ENCODE measurements at places on chromosomes 1 and 21. TPM values are rescaled to one million over a fixed set of nuclear protein-coding genes. Genes with fewer than 3 reads are reported as not detected.

GRCh38 chr1:165418195-165418594, 26.7 kb downstream of the RXRG start:
- no peak for DNase-seq

DNA sequence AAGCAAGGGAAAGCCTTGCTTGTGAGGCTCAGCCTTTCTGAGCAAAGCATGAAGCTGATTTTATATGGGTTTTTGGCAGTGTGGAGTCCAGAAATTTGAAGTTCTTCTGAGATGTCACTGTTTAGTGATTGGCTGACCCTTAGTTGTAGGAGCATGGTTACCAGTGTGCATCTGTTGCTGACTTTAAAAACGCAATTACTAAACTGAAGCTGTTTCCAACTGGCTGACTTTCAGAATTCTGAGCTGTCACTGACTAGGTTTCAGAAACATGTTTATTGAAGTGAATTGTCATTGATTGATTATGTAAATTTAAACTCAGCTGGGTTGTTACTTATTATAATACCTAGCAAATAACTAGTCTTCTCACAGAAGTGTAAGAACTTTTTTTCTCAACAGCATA, 89.4 kb downstream of the PDE4B start:
- DNase-seq: no peak

GRCh38 chr1:184393962-184394361, 7.1 kb downstream of the C1orf21 start:
- DNase-seq: no peak

Gene ITLN2
- total RNA-seq: not detected

Gene KRTAP7-1
- total RNA-seq: not detected

- no peak for DNase-seq
Measured at GRCh38 chr1:6727535-6727934, 25.9 kb upstream of the DNAJC11 start.

DNA sequence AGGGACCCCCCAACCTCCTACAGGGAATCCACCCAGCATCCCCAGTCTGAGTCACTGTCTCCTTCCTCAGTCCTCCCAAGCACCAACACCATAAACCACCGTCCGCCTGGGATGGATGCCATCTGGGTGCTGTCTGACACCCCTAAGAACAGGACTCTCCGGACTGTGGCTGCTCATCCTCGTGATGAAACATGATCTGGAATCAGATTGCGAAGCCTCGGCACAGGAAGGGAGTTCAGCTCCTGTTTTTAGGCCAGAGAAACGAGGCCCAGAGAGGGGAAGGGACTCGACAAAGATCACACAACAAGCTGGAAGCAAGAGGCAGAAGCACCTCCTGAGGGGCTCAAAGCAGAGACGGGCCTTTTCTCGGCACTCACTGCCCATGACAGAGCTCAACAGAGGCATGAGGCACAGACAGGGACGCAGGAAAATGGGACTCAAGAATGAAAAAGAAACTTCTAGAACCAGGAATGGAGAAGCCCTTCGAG, 8.4 kb downstream of the KCNN3 start:
- DNase-seq: no peak

DNA sequence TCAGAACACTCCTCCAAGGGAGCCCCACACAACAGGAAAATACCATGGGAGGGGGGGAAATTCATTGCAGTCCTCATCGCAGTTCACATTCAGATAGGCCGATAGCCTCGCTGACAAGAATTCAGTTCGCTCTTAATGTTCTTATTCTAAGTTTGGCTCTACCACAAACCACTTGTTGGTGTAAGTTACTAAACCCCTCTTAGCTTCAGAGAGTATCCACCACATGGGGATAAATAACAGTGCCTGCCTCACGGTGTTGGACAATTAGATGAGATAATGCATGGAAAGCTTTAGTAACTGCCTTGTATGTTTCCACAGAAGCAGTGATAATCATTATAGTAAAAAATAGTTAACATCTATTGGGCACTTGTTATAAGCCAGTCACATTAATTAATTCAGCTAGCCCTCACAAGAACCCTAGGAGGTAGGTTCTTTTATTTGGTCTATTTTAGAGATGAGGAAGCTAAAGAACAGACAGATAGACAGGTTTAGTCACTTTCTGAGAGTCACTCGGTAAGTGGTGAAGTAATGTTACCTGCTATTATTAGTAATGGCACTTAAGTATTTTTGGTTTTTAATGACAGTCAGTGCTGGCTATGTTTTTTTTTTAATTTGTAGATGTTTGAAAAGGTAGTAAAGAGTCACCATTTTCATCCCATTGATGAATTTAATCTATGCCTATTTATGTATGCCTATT, 10.1 kb downstream of the VAV3 start:
- DNase-seq: no peak

Measured in ascending aorta (tissue), 2 donors.